Activated naive CD4-positive, alpha-beta T cell (primary cell): ENCODE measurements at places on chromosomes 7 and 10.

DNA sequence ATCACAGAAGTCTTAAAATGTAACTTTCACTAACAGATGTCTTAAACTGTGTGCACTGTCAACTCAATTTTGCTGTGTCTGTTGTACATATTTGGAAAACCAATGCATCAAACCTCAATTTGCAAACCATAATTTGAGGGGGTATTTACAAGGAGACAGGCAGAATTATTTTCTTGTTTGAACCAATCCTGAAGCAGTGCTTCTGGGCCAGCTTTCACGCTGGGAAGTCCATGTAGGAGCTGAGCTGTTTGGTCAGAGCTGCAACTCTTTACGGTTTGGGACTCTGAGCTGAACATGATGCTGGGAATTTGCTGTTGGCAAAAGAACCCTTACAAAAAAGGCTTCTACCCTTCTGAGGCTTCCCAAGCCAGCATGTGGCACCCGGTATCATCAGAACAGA lies 43.2 kb upstream of the EPC1 start:
- DNase-seq = no peak

- no peak for DNase-seq
Observed at GRCh38 chr10:93445097-93445960, 36.8 kb downstream of the MYOF start.

- DNase-seq = no peak
Observed at GRCh38 chr7:93980744-93981479, 23.2 kb downstream of the BET1 start.

GRCh38 chr7:32511791-32512190 lies 16.5 kb downstream of the AVL9 start:
- no peak for DNase-seq

GRCh38 chr7:93964262-93964661 lies 39.9 kb downstream of the BET1 start:
- no peak for DNase-seq

GRCh38 chr10:96311180-96311715 lies 7.0 kb downstream of the DNTT start:
- DNase-seq = no peak

- no peak for DNase-seq
Observed at GRCh38 chr7:48511080-48511479, 339.8 kb downstream of the ABCA13 start.

DNA sequence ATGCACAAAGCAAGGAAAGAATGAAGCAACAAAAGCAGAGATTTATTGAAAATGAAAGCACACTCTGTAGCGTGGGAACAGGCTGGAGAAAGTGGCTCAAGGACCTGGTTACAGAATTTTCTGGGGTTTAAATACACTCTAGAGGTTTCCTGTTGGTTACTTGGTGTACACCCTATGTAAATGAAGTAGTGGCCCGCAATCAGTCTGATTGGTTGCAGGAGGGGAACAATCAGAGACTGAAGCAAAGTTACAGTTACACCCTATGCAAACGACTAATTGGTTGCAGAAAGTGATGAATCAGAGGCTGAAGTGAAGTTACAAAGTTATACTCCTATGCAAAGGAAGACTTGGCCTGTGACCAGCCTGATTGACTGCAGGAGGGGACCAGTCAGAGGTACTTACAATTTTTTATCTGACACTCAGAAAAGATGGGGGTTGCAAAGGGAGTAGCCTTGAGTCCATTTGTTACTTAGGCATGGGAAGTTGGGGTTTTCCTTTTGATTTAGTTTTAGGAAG lies 3.6 kb upstream of the MTPN start:
- DNase-seq = no peak

GRCh38 chr7:42247301-42247700 lies 10.3 kb upstream of the GLI3 start:
- no peak for DNase-seq

DNA sequence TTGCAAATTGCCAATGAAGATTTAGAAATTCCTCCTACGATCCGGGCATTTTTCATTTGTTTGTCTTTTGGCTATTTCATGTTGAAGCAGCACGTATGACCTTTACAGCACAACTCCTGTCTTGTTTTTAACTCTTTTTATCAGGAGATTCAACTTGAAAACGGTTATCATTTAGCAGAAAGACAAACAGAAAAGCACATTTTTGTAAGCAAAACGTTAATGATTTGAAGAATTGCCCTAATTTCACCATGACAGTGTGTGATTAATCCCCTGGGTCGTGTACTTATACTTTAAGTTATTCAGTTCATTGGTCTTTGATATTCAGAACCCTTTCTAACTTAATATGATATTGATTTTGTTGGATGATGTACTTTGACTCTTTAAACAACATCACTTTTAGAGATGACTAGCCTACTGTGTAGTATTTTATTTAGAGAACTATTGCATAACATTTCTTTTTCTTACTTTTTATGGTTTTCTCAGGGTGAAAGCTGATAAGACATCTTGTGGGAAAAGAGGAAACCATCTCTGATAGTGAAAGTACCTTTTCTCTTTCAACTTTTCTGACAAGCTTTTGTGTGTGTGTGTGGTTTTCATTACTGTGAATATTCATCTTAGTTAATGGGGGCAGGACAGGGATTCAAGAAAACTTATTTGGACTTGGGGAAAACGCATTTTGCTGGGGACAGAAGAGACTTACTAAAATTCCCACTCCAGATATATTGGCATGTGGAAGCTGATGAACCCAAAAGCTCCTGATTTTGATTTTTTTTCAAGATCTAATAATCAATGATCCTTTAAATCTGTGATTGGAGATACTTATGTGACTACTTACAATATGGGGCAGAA lies 8.1 kb downstream of the HHEX start:
- DNase-seq = no peak

- no peak for DNase-seq
Observed at GRCh38 chr10:27760867-27761266, 15.2 kb upstream of the MKX start.

- DNase-seq = no peak
Observed at GRCh38 chr10:26755443-26755903, 58.0 kb downstream of the PDSS1 start.

DNA sequence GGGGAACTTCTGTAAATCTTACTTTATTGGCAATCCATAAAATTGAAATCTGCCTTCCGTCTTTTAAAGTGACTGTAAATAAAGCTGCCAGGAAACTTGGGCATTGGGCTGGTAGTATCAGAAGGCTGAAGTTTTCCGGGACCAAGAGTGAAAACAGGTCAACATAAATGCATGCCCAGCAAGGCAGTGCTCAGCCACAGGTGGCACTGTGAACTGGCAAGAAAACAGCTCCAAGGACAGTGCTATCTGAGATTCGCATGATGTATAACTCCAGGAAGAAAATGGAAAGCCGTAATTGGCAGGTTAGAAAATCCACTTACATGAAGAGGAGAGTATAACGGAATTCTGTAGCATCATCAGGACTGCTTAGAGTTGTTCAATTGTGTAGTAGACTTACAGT lies 1.9 kb upstream of the INSYN2A start:
- no peak for DNase-seq
